ENCODE measurements at places on chromosomes 3 and 15. TPM values are rescaled to one million over a fixed set of nuclear protein-coding genes. Genes with fewer than 3 reads are reported as not detected.

MAP1A gene
- total RNA-seq, result 7.1 TPM

CD80 gene
- total RNA-seq, result 8.6 TPM

UQCC5 gene
- 16.3 TPM for total RNA-seq

DUSP7 gene
- 28.8 TPM for total RNA-seq

HMG20A gene
- total RNA-seq, result 40.9 TPM

TTC14 gene
- 52.9 TPM for total RNA-seq

- no peak for DNase-seq
Observed at GRCh38 chr3:122435950-122436349, 20.1 kb upstream of the WDR5B start.

GRCh38 chr3:134955874-134956273, 160.8 kb downstream of the EPHB1 start:
- no peak for DNase-seq

- no peak for DNase-seq
Observed at GRCh38 chr3:69690-70089, 126.9 kb upstream of the CHL1 start.

GRCh38 chr15:58704155-58704865, 45.2 kb downstream of the ADAM10 start:
- DNase-seq, result no peak

- DNase-seq, result no peak
Observed at GRCh38 chr15:77564938-77565337, 67.8 kb downstream of the LINGO1 start.

DNA sequence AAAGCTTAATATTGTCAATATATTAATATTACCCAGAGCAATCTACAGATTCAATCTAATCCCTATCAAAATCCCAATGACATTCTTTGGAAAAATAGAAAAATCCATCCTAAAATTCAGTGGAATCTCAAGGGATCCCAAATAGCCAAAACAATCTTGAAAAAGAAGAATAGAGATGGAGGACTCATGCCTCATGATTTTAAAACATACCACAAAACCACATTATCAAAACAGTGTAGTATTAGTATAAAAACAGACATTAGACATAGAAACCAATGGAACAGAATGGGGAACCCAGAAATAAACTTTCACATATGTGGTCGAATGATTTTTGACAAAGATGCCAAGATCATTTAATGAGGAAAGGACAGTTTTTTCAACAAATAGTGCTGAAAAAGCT, 14.6 kb downstream of the NEK4 start:
- DNase-seq, result no peak

DNA sequence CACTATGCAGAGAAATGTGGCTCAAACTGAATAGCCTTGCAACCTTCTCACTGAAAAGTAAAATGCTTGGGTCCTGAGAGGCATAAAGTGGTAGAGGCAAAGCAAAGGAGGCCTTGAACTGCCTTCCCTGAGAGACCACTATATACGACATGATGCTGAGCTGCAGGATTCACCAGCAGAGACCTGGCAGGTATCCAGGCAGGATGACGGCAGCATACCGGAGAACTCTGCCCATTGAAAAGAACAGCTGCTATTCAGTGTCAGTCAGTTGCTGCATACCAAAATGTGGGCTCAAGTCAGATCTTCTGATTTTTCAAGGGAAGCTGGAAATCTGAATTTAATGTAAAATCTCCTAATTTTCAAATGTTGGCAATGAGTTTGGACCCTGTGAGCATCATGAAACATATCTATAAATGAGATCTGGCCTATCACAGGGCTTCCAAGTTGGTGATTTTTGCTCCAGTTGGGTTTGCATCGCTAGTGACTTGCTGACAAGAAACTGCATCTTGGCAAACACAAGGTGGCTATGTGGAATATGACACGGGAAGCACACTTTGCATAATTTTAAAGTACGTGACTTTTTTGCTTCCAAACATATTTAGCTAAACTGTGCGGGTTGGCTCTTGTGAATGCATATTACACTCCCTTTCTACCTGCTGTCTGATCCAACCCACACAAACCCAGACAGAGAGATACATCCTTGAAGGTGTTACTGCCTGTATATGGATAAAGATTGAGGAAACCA, 529.0 kb downstream of the AGBL1 start:
- DNase-seq, result no peak

GRCh38 chr3:125350597-125350996, 24.5 kb downstream of the ZNF148 start:
- DNase-seq, result no peak

DNA sequence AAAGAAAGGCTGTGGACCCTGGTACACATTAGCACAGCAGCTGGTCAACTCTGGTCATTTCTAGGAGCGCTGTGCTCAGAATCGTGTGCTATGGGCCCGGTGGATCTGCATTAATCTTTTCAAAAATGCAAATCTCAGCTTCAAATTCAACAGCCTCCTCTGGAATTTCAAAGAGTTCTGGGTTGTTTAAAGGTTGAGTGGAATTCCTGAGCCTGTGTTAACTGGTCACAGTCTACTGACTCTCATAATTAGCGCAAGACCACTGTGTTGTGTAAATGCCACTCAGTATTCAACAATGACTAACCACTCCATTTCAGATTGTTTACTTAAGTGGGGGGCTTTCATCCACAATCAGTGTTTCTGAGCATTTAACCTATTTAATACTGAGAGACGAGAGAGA, 2.7 kb upstream of the ARNT2 start:
- DNase-seq, result no peak

DNA sequence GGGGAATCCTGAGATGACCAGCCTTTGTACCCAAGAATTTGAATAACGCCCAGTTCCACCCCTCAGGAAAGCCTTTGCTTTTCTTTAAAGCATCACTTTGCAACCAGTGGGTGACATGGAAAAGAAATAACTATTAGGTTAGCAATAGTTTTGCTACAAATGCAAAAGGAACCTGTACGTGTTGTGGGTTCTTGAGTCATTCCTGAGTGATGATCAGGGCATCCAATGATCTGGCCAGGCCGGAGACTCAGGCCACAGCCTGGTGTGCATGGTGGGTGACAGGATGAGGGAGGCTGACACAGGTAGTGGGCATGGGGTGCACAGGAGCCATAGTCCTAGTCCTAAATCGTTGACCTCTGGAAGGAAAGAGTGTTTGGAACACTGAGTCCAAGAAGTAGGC, 321.4 kb upstream of the IL12A start:
- DNase-seq, result no peak

GRCh38 chr15:38041576-38041975, 107.1 kb downstream of the TMCO5A start:
- no peak for DNase-seq

DNA sequence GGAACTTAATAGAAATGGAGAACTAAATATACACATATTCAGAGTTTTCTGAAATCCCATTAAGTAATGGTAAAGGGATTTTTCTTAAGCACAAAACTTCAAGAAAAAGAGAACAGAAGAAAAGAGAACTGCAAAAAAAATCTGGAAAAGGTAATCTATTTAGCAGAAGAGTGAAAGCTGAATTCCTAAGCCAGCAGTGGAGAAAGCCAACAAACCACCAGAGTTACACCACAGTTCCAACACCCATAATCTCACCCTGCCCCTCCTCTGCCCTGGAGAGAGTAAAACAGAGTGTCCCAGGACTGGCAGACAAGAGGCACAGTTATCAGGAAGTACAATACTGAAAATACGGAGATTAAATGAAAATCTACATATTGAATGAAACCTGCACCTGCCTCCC, 29.4 kb downstream of the TP53BP1 start:
- DNase-seq, result no peak

DNA sequence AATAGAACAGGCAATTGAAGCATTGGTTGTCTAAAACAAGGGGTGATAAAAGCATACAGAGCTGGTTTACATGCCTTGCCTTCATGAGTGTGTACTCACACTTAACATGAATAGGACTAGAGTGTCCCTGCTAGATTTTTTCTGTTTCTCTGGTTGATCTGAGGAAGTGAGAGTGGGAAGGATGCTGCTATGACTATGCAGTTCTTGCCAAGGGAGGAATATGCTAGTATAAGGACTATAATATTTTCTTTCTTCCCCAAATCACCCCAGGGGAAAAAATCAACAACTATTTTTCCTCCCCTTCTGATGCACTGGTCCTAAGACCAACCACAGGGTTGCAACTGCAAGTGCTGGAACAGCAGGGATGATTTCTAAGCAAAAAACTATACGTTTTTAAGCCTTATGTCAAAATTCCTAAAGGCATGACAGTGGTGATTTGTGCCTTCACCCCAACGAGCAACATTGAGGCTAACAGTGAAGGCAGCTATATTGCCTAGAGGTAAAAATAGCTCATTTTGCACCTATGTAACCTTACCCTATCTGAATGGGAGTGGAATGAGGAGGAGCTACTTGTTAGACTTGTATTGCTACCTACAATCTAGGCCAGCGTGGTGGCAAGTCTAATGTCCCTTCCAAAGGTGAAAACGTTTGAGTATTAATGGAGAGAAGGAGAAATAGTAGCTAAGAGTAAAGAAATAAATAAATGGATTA, 33.5 kb upstream of the USP8 start:
- no peak for DNase-seq

Measured in lower lobe of right lung (tissue), 2 donors.